Naive thymus-derived CD4-positive, alpha-beta T cell (primary cell): ENCODE measurements at places on chromosomes 7 and 10. TPM values are rescaled to one million over a fixed set of nuclear protein-coding genes. Genes with fewer than 3 reads are reported as not detected.

- no peak for DNase-seq
Measured at GRCh38 chr10:70906953-70907636, 18.7 kb upstream of the PCBD1 start.

GRCh38 chr7:132059141-132059540 is 502.7 kb upstream of the PODXL start:
- no peak for DNase-seq

- no peak for DNase-seq
Measured at GRCh38 chr10:52378124-52378523, 64.0 kb downstream of the DKK1 start.

DNA sequence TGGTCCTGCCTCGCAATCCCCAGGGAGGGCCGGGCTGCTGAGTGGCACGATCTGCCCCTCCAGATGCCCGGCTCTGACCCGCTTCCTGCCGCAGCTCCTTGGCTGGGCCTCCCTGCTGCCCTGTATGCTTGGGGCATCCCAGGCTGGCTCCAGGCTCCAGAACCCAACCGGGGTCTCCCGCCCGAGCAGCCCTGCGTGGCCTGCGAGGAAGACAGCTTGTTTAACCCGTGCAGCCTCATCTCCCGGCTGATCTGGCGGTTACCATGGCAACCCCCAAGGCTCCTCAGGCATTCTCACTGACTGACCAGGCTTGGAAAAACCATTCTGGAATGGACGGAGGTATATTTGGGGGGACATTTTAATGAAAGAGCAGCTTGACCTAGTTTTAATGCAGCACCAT is 232.4 kb upstream of the MYO3A start:
- no peak for DNase-seq

GRCh38 chr7:88686468-88687229 is 72.9 kb upstream of the ZNF804B start:
- no peak for DNase-seq

DNA sequence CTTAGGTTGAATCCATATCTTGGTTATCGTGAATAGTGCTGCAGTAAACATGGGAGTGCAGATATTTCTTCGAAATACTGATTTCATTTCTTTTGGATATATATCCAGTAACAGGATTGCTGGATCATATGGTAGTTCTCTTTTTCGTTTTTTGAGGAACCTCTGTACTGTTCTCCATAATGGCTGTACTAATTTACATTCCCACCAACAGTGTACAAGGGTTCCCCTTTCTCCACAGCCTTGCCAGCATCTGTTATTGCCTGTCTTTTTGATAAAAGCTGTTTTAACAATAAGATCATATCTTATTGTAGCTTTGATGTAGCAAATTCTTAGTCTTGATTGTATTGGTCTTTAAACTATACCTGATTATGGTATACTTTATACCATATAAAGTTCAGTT is 45.3 kb downstream of the ZNRF2 start:
- no peak for DNase-seq

DNA sequence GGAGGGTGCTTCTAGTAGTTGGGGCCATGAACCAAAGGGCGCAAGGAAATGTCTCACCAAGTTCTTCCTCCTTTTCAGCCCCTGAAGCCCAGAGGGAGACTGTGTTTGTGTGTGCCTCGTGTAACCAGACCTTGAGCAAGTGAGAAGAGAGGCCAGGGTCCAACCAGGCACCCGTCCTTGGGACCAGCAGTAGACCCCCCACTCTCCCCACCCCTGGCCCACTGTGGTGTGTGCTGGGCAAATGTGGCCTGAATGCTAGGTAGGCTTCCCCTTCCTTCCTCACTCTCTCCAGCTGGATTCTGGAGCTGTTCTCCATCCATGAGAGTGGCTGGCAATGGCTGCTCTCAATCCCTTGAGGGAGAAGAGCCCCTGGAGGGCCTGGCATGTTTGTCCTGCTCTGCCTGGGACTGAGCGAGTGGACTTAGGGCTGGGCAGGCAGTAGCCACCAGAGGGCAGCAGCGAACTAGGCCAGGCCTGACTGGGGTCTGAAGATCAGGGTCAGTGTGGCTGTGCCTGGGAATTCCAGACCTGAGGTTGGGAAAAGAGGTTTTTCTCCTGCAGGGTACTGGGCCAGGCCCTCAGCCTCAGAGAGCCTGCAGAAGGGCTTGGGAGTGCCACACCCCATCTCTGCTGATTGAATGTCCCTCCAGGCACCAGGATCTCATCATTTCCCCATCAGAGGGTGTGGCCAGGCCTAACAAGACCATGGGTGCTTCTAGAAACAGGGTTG is 12.5 kb downstream of the SFRP5 start:
- DNase-seq, result peak; percentile 23

GRCh38 chr7:90320418-90320800 is 695 bp downstream of the FAM237B start:
- DNase-seq, result no peak

The CDC14C gene
- not detected for total RNA-seq

The HSPB1 gene
- 40.6 TPM for total RNA-seq

The C7orf57 gene
- not detected for total RNA-seq

The BZW2 gene
- 28.0 TPM for total RNA-seq
